Activated CD8-positive, alpha-beta T cell treated with anti-CD3 and anti-CD28 coated beads for 36 hours (primary cell): ENCODE measurements at places on chromosomes 2 and 18.
A peak's percentile ranks its signal among the peaks of the same experiment; 100 is the strongest.

DNA sequence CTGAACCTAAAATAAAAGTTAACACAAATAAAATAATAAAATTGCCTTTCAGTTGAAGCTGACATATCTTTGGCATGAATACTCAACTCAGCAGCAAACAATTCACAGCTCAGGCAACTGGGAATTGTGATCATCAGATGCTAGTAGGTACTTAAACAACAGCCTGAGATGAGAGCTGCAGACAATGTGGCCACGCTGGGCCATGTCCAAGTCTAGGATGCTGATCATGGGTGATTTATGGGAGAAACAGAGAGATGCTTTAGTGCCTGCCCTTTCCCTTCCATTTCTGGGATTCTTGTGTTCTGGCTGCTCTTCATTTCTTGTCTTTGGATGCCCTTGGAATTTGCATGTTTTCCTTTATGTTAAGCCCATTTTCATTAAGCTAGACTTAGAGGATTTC lies 212.4 kb upstream of the CWC22 start:
- DNase-seq: no peak

DNA sequence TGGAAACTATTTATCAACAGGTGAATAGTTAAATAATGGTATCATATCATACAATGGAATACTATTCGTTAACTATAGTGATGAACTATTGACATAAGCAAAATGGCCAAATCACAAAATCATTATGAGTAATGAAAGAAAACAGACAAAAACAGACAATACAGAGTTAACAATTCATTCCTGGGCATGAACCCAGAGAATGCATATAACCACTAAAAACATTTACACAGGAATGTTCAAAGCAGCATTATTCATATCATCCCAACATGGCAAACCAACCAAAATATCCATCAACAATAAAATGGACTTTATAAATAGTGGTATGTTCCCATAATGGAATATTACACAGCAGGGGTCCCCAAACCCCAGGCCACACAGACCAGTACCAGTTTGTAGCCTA lies 131.2 kb upstream of the CYP1B1 start:
- no peak for DNase-seq

DNA sequence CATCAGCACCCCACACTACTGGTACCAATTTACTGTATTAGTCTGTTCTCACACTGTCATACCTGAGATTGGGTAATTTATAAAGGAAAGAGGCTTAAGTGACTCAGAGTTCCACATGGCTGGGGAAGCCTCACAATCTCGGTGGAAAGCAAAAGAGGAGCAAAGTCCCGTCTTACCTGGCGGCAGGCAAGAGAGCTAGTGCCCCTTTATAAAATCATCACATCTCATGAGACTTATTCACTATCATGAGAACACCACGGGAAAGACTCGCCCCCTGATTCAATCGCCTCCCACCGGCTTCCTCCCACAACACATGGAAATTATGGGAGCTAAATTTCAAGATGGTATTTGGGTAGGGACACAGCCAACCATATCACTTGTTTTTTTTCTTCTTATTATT lies 717.2 kb downstream of the TRIB2 start:
- DNase-seq: no peak

DNA sequence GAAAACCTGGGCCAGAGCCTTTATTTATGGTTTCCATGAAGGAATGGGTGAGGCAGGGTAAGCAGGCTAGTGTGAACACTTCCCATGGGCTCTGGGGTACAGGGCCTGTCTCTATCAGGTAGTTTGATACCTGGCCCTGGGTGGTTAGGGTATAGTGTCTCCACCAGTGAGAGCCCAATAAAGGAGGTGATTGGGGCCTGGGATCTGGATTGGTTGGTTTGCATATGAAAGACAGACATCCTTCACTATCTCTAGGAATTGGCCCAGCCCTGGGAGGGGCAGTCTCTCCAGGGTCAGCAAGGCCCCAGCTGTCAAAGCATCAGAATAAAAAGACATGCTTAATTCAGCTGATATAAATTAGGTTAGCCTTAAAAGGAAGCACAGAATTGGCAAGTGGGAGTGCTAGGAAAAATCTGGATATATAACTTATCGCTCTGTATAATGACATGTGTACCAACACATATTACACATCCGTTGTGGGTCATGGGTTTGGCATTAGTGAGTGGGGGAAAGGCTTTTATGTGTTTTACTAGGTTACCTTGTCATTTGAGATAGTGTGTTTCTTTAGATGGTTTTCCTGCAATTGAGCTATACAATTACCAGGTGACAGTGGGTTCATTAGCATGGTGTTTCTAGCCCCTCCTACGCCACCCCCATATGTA lies 18.5 kb upstream of the TMEM178A start:
- no peak for DNase-seq

GRCh38 chr2:46656640-46657039 lies 177.3 kb downstream of the TMEM247 start:
- DNase-seq: no peak

- no peak for DNase-seq
These were observed 200.7 kb downstream of the BCL11A start for GRCh38 chr2:60352491-60353405.

DNA sequence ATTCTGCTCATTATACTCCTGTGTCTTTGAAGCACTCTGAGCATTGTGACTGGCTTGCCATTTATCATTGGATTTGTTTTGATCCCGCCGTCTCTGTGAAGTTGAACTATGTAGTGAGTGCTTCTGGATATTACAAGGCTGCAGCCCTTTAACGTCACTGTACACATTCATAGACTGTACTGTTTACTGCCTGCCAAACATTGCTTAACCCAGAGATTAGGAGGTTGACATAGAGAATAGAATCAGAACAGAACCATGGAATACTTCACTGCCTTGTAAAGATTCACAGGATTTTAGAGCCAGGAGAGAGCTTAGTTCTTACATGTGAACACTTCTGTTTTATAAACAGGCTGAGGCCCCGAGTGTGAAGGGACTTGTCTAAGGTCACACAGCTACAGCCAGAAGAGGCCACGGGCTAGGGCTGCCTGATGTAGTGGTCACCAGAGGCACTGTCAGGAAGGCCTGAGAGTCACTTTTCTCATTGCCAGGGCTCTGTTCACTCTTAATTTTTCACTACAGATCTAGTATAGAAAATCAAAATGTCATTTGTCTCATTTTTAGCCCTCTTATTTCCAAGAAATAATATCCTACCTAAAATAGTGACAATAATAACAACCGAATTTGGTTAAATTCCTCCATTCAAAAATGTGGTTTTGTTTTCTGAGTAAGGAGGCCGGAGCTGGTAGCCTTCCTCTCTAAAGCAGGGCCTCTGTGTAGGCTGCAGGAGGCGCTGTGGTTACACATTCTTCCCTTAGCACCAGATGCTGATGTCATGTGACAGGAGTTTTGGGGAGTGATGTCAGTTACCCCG lies 87.9 kb downstream of the UGGT1 start:
- DNase-seq: peak; percentile 68

- DNase-seq: no peak
These were observed 702.8 kb upstream of the LINC00305 start for GRCh38 chr18:64851726-64852125.

DNA sequence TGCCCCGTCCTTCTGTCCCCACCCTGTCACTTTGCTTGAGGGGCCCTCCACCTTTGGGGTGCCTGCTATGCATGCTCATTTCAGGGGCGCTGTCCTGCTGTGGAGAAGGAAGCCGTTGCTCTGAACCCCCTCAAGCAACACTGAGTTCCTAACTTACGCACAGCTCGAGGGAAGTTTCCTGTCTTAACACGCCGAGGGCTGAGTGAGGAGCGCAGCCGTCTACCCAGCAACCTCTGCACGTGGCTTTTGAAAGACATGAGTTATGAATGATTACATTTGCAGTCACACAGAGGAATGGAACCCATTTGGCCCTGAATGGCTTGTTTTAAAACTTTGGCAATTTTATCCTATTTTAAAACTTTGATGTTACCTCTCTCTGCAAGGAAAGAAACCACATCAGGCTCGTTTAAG lies 14.0 kb downstream of the RAMP1 start:
- DNase-seq: peak; percentile 42

GRCh38 chr2:104388296-104388695 lies 465.6 kb upstream of the POU3F3 start:
- DNase-seq: no peak

DNA sequence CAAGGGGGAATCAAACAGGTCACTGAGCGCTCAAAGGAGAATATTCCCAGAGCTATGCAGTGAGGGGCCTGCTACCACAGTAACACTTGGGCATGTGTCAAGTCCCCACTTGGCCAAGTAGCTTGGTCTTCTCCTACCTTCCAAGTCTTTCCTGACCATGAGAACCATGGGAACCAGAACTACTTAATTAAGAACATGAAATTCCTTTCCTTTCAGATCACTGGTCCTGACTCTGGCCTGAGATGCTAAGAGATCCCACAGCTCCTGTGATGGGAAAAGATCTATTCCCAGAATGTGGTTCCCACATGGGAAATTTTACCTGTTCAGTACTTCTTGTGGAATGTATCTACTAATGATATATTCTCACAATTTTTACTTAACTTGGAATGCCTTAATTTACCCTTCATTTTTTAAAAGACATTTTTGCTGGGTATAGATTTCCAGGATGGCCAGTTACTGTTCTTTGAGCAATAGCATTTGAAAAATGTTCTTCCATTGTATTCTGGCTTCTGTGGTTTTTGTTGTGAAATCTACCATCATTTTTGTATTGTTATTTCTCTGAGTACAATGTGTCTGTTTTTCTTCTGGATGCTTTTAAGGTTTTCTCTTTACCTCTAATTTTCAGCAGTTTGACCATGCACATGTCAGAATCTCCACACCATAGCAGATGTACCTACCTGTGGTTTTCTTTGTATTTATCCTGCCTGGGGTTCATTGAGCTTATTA lies 37.9 kb downstream of the KCNIP3 start:
- DNase-seq: no peak

DNA sequence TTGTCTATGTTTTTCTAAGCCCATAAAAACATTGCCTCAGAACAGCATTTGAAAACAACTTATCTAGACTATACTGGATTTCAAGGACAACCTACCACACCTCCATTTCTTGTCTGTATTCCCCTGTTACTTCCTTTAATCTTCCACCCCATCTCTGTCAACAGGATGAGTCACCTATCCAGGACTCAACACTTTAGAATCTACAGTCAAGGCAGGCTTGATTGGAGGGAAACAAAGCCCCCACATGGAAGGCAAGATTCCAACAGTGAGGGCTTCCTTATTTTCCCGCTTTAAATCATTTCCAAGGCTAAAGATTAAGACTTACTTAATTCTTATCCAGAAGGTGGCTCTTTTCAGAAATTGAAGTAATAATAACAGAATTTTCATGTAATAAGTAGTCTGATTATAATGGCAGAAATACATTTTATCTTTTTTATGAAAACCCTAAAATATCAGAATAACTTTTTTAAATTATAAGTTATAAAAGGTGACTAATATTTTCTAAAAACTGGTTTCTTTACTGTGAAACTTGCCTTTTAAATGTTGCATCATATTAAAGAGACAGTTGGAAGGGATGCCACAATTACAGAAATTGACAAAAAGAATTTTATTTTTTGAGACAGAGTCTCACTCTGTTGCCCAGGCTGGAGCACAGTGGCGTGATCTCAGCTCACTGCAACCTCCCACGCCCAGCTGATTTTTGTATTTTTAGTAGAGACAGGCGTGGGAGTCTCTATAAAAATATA lies 138.7 kb upstream of the CCDC150 start:
- DNase-seq: no peak

DNA sequence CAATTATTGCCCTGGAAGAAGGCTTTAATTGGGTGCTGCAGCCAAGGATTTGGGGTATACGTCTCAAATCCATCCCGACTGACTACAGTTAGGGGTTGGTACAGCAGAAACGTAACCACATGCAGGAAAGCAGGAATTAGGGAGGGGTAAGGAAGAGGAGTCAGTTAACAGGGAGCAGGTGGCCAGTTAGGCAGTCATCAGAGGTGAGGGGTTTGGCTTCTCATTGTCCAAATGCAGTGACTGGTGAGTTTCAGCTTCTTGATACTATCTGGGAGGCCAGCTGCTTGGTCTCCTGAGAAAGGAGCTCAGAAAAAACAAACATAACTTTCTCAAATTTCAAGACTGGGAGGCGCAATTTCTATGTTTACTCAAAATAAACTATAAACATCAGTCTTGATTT lies 38.8 kb upstream of the UBE2F start:
- no peak for DNase-seq

DNA sequence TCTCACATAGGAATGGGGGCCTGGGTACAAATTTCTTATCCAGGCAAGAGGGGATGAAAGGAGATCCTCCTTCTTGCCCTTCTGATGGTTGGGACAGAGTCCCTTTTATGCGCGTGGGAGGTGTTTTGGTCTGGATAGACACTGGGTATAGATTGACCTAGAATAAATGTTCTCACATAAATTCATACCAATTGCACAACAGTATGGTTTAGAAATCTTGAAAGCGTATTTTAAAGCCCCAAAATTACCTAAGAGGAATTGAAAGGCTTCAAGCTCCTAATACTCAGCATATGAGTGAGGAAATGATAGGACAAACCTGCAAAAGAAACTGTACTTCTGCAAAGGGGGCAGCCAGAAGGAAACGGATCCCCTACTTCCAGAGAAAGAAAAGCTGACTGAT lies 2.6 kb upstream of the BCL2 start:
- no peak for DNase-seq

DNA sequence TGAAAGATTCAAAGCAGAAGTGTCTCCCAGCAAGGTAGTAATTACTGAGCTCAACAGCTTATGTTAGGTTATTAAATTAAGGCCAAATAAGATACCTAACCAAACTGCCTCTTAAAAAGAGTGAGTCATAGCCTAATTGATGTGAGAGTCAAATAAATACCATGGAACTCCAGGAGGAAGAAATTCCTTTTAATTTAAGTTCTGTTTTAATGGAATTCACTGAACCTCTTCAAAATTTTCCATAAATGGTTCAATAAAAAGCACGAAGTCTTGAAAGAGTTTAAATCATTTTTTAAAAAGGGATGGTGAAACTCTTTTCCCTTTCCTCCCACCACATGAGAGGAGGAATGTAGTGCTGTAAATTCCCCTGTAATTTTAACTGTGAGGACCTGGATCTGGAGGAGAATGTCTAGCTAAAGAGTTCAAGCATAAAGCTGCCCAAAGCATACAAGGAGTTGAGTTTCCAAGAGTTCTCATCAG lies 180.8 kb upstream of the MMADHC start:
- DNase-seq: no peak

GRCh38 chr18:74149878-74150277 lies 1.6 kb downstream of the TIMM21 start:
- DNase-seq: no peak

GRCh38 chr2:101132202-101132601 lies 19.0 kb downstream of the TBC1D8 start:
- DNase-seq: no peak
